ENCODE measurements at places on chromosomes 1 and 21. TPM values are rescaled to one million over a fixed set of nuclear protein-coding genes. Genes with fewer than 3 reads are reported as not detected.

GRCh38 chr1:240092301-240093119, 827 bp downstream of the FMN2 start:
- DNase-seq, result no peak

Gene SH3BGR
- total RNA-seq, result 1.0 TPM

GRCh38 chr1:3018576-3018975, 2.7 kb upstream of the ACTRT2 start:
- DNase-seq, result no peak

DNA sequence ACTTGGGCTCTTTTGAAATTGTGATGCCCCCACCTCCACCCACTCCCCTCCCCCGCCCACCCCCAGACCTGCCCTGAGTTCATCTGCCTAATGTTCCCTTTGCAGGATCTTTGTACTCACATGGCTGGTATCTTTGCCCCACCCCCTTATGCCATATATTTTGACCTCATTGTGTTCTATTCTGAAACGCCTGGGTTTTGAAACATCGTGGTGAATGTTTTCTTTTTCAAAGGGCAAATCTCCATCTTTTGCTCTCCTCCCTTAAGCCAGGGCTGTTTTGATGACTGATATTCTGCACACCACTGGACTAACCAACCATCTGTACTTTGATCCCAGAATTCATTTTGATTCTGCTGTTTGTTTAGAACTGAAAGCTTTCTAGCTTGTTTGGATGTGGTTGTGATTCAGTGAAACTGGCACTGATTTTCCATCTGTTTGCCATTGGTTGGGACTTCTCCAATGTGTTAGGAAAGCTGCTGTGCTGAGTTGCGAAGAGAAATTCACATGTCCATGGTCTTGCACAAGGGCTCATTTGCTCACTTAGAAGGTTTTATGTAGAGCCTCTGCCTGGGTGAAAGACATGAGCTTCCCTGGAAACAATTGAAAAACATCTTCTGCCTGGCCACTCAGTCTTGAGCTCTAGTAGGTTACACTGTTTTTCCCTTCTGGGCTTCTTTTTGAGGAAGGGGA, 16.5 kb downstream of the SMAP2 start:
- peak; percentile 22 for DNase-seq

- no peak for DNase-seq
These were observed 27.9 kb downstream of the RIMS3 start for GRCh38 chr1:40637470-40638007.

- peak; percentile 46 for DNase-seq
These were observed 1.2 kb upstream of the XPR1 start for GRCh38 chr1:180630408-180631193.

DNA sequence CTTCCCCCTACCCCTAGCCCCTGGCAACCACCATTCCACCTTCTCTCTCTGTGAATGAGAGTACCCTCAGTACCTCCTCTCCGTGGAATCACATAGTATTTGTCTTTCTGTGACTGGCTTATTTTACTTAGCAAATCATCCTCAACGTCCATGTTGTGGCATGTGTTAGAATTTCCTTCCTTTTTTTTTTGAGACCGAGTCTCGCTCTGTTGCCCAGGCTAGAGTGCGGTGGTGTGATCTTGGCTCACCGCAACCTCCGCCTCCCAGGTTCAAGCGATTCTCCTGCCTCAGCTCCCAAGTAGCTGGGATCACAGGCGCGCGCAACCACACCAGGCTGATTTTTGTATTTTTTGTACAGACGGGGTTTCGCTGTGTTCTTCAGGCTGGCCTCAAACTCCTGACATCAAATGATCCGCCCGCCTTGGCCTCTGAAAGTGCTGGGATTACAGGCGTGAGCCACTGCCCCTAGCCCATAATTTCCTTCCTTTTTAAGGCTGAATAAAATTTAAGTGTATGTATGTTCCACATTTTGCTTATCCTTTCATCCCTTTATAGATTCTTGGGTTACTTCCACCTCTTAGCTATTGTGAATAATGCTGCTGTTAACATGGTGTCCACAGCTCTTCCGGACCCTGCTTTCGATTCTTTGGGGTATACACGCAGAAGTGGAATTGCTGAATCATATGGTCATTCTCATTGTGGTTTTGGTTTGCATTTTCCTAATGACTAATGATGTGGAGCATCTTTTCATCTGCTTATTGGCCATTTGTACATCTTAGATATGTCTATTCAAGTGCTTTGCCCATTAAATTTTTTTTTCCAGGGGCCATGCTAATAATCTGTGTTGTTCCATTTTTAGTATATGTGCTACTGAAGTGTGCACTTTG, 32.3 kb downstream of the ERRFI1 start:
- no peak for DNase-seq

DNA sequence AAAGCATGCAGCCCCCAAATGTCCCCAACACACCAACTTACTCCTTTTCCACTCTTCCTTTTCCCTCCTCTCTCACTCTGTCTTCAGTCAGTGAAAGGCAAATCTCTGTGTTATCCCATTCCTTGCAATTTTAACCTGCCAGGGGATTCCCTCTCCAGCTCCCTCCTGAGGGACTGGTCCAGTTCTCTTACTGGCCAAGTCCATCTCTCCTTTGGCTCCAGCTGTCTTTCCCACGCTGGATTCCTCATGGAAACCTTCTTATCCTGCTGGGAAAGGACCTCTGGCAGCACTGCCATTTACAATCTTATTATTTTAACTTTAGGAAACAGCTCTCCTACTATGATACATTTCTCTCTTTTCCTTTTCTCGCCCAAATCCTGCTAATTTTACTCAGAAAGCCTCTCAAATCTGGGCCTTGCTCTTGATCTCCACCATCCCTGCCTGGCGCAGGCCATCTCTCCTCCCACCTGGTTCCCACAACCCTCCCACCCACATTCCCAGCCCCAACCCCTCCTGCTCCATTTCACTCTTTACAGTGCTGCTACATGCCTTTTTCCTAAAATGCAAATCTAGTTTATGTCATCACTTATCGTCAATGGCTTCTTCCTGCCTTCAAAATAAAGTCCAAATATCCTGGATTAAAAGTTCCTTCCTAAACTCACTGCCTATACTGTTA, 72.7 kb upstream of the CNN3 start:
- no peak for DNase-seq

DNA sequence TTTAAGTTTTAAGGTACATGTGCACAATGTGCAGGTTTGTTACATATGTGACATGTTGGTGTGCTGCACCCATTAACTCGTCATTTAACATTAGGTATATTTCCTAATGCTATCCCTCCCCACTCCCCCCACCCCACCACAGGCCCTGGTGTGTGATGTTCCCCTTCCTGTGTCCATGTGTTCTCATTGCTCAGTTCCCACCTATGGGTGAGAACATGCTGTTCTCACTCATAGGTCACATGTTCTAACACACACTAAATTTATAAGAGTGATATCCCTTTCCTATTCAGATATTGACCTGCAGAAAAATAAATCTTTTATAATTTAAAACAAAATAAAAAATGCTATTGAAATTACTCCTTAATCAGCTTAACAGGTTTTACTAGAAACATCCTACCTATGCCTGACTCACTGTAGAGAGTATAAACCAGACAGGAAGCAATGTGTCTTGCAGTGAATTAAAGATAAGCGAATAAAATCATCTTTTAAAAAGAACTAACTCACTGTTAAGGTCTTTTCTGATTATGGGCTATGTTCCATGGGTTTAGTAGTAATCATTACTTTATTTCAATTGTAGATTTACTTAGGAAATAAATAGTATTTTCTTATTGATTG, 82.0 kb upstream of the DPH5 start:
- DNase-seq, result no peak

DNA sequence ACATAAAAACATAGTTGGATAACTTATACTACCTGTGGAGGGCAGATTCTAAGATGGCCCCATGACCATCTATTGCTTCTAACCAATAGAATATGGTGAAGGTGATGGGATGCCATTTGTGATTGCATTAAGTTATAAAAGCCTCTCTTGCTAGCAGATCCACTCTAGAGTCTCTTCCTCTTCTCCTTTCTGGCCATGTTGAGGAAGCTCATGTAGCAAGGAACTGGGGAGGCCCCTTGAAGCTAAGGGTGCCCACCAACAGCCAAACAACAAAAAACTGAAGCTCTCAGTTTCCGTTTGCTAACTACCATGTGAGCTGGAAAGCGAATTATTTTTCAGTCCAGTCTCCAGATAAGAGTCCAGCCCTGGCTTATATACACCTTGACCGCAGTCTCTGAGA, 16.0 kb upstream of the AGO1 start:
- no peak for DNase-seq

- no peak for DNase-seq
These were observed 286.0 kb downstream of the ADGRL2 start for GRCh38 chr1:82086739-82087138.

Gene MXRA8
- 137 TPM for total RNA-seq

- DNase-seq, result no peak
These were observed 31.9 kb downstream of the MAP10 start for GRCh38 chr1:232837087-232837486.

DNA sequence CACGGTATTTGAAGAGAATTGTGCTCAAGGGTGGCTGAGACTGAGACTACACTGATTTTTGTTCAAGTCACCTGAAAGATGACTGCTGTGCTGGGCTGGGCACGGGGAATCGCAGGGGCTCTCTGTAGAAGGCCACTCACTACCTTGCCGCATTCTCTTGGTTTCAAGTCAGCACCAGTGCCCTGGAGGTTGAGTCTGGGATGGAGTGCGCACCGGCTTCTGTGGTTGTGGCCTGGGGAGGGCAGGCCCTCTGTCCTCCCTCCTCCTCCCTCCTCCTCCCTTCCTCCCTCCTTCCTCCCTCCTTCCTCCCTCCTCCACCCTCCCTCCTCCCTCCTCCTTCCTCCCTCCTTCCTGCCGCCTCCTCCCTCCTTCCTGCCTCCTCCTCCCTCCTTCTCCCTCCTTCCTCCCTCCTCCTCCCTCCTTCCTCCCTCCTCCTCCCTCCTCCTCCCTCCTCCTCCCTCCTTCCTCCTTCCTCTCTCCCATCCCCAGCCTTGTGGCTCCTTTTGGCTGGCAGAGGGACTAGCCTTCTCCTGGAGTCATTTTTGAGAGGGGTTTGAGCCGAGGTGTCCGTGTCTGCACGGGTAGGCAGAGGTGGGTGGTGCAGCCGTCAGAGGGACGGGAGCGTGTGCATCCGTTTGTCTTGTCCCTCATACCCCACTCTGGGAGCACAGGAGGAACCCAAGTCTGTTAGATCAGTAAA, 9.5 kb downstream of the RER1 start:
- DNase-seq, result no peak

DNA sequence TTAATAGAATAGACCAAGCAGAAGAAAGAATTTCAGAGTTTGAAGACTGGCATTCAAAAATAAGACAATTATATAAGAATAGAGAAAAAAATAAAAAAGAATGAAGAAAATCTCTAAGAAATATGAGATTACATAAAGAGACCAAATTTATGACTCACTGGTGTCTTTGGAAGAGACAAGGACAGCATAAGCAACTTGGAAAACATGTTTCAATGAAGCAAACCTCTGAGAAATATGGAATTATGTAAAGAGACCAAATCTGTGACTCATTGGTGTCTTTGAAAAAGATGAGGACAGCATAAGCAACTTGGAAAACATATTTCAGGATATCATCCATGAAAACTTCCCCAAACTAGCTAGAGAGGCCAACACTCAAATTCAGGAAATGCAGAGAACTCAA, 60.4 kb upstream of the LYPLAL1 start:
- DNase-seq, result no peak

Gene STX12
- total RNA-seq, result 31.5 TPM

All from epithelial cell of proximal tubule (primary cell).